ENCODE measurements at places on chromosomes 11 and 22.

DNA sequence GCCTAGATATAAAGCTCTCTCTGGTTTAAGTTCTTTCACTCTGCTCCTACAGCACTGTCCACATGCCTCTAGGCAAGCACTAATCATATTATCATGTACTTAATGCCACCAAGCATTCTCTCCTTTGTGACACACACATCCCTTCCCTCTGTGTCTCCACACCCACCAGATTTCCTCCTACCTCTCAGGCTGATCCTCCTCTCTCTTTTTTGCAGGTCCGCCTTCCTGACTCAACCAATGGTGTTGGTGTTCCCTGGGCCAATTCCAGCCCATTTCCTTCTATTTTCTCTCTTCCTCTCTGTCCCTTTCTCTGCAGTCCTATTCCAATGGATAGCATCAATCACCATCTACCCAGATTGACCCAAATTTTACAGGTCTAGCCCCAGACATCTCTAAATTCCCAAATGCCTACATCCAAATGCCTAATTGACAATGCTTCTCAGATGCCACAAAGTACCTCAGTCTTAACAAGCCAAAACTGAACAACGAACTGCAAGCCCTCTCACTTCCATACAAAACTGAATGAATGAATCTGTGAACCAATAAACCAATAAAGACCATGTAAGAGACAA, 504 bp upstream of the ZNF215 start:
- H3K4me1 ChIP-seq = peaks cover 3% of the 10 kb centered on the region
- H3K27ac ChIP-seq = no peak overlapping the region
- no peaks in the 10 kb centered on the region for H3K27me3 ChIP-seq
- no peaks in the 10 kb centered on the region for H3K36me3 ChIP-seq
- peak overlapping the region; percentile 97 for H3K4me3 ChIP-seq
- DNase-seq = peak; percentile 41

DNA sequence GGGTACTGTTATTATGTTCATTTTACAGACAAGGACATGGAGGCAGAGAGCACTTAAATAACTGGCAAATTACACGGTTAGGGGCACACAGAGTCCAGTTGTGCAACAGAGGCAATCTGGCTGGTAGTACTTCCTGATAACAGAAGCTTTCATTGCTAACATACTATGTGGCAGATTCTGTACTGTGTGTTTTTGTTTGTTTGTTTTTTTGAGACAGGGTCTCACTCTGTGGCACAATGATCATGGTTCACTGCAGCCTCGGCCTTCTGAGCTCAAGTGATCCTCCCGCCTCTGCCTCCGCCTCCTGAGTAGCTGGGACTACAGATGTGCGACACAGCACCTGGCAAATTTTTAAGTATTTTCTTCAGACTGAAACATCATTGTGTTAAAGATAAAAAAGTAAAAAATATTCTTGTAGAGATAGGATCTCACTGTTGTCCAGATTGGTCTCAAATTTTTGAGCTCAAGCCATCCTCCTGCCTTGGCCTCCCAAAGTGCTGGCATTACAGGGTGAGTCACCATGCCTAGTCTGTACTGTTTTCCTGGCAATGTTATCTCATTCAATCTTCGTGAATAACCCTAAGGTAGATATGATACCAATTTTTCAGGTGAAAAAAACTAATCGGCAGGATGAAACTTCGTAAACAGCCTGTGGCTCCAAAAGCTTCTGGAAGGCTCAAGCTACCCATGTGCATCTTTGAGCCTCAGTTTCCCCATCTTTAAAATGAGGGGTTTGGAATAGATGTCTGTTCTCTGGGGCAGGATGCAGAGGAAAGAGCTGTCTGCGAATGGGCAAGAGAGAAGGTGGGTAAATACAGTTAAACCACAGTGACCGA, 921 bp upstream of the NUCB2 start:
- peak overlapping the region; percentile 64 for H3K27ac ChIP-seq
- peak overlapping the region; percentile 90 for H3K4me3 ChIP-seq
- peaks cover 3% of the 10 kb centered on the region for H3K4me1 ChIP-seq
- DNase-seq = no peak
- H3K36me3 ChIP-seq = no peaks in the 10 kb centered on the region

- H3K27me3 ChIP-seq = no peaks in the 10 kb centered on the region
- DNase-seq = no peak
- no peak overlapping the region for H3K27ac ChIP-seq
- H3K4me1 ChIP-seq = no peaks in the 10 kb centered on the region
These were observed 40.6 kb upstream of the GNAZ start for GRCh38 chr22:23029521-23030228.

- peaks cover 46% of the 10 kb centered on the region for H3K4me1 ChIP-seq
- no peak overlapping the region for H3K27ac ChIP-seq
- H3K36me3 ChIP-seq = peaks cover 13% of the 10 kb centered on the region
These were observed 29.0 kb upstream of the PARVG start for GRCh38 chr22:44151676-44152075.

- H3K4me1 ChIP-seq = no peaks in the 10 kb centered on the region
- H3K4me3 ChIP-seq = no peak overlapping the region
- no peak for DNase-seq
- H3K36me3 ChIP-seq = peaks cover 35% of the 10 kb centered on the region
These were observed 12.1 kb upstream of the SIDT2 start for GRCh38 chr11:117166491-117166890.

DNA sequence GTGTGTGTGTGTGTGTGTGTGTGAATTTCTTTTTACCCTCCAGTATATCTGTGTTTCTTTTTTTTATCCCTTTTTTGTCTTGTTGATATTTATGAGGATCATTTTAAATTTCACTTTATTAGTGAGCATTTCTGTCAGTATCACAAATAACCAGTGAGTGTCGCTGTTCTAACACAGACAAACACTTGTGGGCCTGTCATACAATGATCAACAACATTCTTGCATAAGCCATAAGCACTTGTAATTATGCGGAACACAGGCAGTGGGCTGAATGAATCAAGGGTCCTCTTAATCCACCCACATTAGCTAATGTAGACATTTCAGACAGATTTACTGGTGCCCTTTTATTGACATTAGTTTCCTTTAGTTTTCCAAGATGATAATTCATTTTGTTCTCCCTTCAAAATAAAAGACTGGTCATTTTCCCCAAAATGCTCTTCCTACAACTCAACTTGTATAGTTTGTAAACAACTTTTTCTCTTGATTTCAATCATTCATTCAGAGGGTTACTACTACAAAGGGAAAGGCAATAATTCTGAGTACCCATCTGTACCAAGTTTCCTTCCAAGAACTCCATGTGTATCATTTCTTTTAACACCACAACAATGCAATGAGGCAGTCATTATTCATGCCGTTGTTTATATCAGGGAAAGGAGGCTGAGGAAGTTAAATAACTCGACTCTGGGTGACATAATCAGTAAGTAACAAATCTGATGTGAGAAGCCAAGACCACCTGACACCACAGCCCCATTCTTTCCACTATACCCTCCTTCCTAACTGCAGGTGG, 34.5 kb upstream of the ANO3 start:
- no peaks in the 10 kb centered on the region for H3K27me3 ChIP-seq
- H3K27ac ChIP-seq = no peak overlapping the region
- no peak overlapping the region for H3K4me3 ChIP-seq
- H3K4me1 ChIP-seq = no peaks in the 10 kb centered on the region
- H3K36me3 ChIP-seq = no peaks in the 10 kb centered on the region

- no peak overlapping the region for H3K4me3 ChIP-seq
- no peaks in the 10 kb centered on the region for H3K36me3 ChIP-seq
These were observed 168.9 kb downstream of the MIAT start for GRCh38 chr22:26825960-26826935.

- H3K27ac ChIP-seq = no peak overlapping the region
- H3K27me3 ChIP-seq = no peaks in the 10 kb centered on the region
- peaks cover 10% of the 10 kb centered on the region for H3K36me3 ChIP-seq
- no peak for DNase-seq
These were observed 4.2 kb downstream of the MMP1 start for GRCh38 chr11:102793677-102794290.

- peaks cover 20% of the 10 kb centered on the region for H3K4me1 ChIP-seq
- no peak for DNase-seq
- H3K27ac ChIP-seq = no peak overlapping the region
- no peaks in the 10 kb centered on the region for H3K36me3 ChIP-seq
These were observed 3.7 kb downstream of the MIAT start for GRCh38 chr22:26660961-26661578.

- DNase-seq = peak; percentile 30
- no peak overlapping the region for H3K27ac ChIP-seq
- H3K4me1 ChIP-seq = peaks cover 37% of the 10 kb centered on the region
- no peaks in the 10 kb centered on the region for H3K27me3 ChIP-seq
These were observed 7.5 kb upstream of the SREBF2 start for GRCh38 chr22:41825376-41825775.

DNA sequence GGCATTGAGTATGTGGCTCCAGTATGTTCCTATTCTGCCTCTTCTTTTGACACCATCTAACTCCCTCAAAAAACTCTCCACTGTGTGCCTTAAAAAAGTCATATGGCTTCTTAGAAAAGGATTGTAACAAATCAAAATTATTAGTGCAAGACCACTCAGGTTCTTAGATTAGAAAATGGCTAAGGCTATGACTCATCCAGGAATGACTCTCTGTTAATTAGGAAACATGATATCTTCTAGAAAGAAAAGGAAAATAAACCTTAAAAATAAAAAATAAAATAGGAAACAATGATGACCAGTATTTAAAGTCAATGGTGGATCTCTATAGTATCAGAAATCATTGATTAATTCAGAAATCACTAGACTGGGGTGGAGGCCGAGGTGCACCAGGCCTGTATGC, 21.7 kb downstream of the SLC25A17 start:
- no peaks in the 10 kb centered on the region for H3K27me3 ChIP-seq
- H3K36me3 ChIP-seq = peaks cover 16% of the 10 kb centered on the region
- H3K4me1 ChIP-seq = peaks cover 3% of the 10 kb centered on the region
- H3K27ac ChIP-seq = no peak overlapping the region
- no peak overlapping the region for H3K4me3 ChIP-seq
- peak; percentile 28 for DNase-seq

DNA sequence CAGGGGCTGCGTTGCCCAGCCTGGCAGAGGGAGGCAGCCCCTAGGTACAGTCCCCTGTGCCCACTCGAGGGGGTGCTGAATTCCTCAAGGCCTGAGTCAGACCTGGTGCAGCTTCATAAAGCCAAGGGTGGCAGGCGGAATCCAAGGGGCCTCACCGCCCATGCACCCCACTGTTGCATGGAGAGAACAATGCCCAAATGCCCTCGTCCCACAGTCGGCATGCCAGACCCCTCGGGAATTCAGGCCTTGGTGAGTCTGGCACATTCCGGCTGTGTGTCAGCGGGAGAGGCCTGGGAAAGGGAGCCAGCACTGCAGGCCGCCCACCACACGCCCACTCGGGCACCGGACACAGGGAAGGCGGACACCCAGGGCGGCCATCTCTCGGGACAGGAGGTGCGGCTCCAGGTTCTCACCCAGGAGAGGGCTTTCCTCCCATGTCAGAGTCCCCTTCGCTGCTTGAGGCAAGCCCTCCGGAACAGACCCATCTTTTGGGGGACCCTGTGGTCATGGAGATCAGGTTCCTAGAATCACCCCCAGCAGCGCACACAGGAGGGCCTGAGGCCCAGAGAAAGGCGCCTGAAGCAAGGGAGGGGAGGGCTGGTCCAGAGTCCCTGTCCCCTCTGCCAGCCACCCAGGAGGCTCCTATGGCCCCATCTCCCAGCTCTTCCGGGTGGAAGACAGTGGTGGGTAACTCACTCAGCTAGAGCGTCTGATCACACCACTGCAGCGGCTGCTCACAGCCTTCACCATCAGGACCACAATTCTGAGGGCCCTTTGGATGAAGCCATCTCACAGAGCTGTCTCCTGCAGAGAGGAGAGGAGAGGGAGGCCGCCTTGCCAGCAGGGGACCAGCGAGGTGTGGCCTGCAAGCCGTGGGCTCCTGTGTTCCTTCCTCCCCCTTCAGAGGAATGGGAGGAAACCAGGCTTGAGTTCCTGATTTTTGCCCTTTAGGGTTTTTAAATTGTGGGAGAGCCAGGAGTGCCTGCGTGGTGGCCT, 31.6 kb upstream of the KCNQ1OT1 start:
- H3K4me3 ChIP-seq = no peak overlapping the region
- no peak overlapping the region for H3K27ac ChIP-seq
- no peaks in the 10 kb centered on the region for H3K36me3 ChIP-seq
- peaks cover 51% of the 10 kb centered on the region for H3K4me1 ChIP-seq
- no peaks in the 10 kb centered on the region for H3K27me3 ChIP-seq

DNA sequence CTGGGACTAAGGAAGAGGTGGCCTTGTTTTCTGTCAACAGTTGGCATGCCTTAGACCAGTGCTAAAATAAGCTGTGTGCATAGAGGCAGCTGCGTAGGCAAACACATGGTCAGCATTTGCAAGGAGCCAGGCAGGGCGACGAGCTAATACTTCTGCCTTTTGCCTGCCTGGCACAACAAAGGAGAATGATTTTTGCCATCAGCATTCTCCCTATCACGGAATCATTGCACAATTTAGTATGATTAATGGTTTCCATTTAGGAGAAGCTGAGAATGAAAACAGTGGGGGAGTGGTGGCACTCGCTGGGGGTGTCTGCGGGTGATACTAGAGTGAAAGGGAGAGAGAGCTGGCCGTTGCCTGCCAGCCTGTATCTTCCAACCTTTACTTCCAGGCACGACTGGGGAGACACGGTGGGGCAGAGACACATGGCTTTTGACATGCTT, 336.0 kb downstream of the CADM1 start:
- DNase-seq = no peak
- no peak overlapping the region for H3K4me3 ChIP-seq

GRCh38 chr11:116057000-116057399, 552.8 kb upstream of the CADM1 start:
- no peaks in the 10 kb centered on the region for H3K4me1 ChIP-seq
- no peak overlapping the region for H3K4me3 ChIP-seq
- peaks cover 11% of the 10 kb centered on the region for H3K27me3 ChIP-seq
- no peak for DNase-seq
- H3K36me3 ChIP-seq = no peaks in the 10 kb centered on the region

GRCh38 chr11:122439866-122440810, 215.4 kb upstream of the UBASH3B start:
- H3K27ac ChIP-seq = no peak overlapping the region
- no peaks in the 10 kb centered on the region for H3K36me3 ChIP-seq
- peaks cover 2% of the 10 kb centered on the region for H3K4me1 ChIP-seq
- DNase-seq = peak; percentile 51
- H3K27me3 ChIP-seq = peaks cover 41% of the 10 kb centered on the region

DNA sequence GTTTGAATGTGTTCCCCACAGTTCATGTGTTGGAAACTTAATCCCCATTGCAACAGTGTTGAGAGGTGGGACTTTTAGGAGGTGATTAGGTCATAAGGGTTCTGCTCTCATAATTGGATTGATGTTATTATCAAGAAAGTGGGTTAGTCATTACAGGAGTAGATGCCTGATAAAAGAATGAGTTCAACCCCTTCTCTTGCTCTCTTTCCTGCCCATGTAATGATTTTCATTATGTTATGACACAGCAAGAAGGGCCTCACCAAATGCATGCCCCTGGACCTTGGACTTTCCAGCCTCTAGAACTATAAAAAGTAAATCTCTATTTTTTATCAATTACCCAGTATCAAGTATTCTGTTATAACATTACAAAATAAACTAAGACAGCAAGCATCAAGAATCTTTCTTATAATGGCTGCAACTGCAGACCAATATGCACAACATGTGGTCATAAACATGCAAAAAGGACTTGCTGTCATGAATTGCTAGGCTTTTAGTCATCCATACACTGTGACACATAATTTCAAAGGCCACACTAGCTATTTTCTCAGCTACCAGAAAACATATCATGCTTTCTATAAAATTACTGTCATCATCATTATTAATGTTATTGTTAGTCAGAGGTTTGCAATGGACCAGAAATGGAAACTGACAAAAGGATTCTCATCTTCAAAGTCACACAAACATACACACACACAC, 99.9 kb upstream of the GUCY1A2 start:
- no peaks in the 10 kb centered on the region for H3K36me3 ChIP-seq
- H3K27ac ChIP-seq = no peak overlapping the region
- DNase-seq = peak; percentile 38
- H3K4me1 ChIP-seq = peaks cover 8% of the 10 kb centered on the region
- no peaks in the 10 kb centered on the region for H3K27me3 ChIP-seq

All from mesenchymal stem cell (in vitro differentiated cells and primary cell).